ENCODE measurements at places on chromosomes 3 and 15.

GRCh38 chr3:178152031-178152806 is 384.0 kb upstream of the KCNMB2 start:
- DNase-seq: no peak

DNA sequence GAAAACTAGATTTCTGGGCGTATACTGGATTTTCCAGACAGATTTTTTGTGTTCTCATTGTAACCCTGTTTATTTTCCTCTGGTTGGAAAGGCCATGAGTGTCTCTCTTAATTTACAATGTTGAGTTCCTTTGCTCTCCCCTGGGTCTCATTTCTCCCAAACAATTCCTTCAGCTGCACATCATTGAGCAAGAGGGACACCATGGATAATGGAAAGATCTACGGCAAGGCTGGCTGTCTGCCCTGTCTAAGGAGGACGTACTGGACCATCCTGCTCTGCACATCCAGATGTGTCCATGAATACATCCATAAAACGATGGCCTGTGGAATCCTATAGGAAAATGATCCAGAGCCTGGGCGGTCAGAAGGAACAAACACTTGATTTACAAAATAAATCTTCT is 258.1 kb upstream of the MCTP2 start:
- DNase-seq: no peak

DNA sequence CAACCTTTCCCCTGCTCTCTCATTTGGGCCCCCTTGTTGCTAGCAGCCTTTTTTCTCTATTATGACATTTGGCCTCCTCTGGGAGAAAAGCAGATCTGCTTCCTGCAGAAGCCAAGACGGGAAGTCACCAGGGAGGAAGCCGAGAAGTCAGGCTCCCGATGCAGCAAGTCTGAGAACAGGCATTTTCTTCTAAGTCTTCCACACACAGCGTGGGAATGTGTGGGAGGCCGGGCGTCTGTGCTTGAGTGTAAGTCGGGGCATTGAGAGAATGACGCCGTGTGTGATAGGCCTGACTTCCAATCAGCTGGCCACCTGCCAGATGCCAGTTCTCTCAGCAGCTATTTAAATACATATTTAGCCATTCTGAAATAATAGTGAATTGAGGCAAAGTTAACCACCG is 75.8 kb upstream of the FAM98B start:
- DNase-seq: peak; percentile 43

- DNase-seq: no peak
These were observed 887.5 kb downstream of the DIPK2A start for GRCh38 chr3:144859161-144859560.

GRCh38 chr3:45055032-45055410 is 28.9 kb downstream of the CLEC3B start:
- DNase-seq: peak; percentile 83

DNA sequence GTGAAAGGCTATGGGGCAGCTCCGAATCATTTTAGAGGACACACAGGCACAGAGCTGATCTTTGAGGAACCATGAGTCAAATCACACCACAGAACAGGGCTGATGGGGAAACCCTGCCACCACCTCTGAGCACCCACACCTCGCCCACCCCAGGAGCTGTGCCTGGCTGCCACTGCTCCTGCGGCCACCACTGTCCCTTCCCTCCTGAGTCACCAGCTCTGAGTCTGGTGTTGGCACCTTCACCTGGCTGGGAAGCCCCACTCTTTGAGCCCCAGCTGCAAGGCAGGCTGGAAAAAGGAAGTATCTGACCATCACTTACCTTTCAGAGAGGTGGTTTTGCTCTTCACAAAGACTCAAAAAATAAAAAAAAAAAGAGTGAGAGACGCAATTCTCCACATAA is 63.6 kb upstream of the MEF2A start:
- DNase-seq: no peak

- DNase-seq: no peak
These were observed 1354.7 kb upstream of the EPHA6 start for GRCh38 chr3:95459706-95460105.

DNA sequence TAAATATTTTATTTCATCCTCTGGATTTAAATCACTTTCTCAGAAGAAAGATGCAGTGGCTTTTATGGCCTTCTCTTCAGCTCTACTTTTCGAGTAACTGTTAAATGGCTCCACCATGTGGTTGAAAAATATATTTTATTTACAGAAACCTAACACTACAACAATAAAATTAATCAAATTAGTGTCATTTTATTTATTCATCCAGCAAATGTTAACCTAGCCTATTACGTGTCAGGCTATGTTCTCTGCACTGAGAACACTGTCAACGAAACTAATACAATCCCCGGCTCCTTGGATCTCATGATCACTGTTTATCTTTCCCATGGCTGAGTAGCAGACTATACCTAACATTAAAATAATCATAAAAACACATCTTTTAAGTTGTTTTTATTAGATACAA is 148.0 kb upstream of the OSTN start:
- DNase-seq: no peak

- no peak for DNase-seq
These were observed 101.3 kb downstream of the MYH15 start for GRCh38 chr3:108408883-108409799.

GRCh38 chr15:33262306-33262705 is 48.5 kb upstream of the RYR3 start:
- DNase-seq: peak; percentile 8

- no peak for DNase-seq
These were observed 10.3 kb upstream of the ABHD10 start for GRCh38 chr3:111968319-111969054.

GRCh38 chr3:30259730-30260129 is 346.7 kb upstream of the TGFBR2 start:
- DNase-seq: no peak
